ENCODE measurements at places on chromosomes 6 and 20.
A peak's percentile ranks its signal among the peaks of the same experiment; 100 is the strongest.

DNA sequence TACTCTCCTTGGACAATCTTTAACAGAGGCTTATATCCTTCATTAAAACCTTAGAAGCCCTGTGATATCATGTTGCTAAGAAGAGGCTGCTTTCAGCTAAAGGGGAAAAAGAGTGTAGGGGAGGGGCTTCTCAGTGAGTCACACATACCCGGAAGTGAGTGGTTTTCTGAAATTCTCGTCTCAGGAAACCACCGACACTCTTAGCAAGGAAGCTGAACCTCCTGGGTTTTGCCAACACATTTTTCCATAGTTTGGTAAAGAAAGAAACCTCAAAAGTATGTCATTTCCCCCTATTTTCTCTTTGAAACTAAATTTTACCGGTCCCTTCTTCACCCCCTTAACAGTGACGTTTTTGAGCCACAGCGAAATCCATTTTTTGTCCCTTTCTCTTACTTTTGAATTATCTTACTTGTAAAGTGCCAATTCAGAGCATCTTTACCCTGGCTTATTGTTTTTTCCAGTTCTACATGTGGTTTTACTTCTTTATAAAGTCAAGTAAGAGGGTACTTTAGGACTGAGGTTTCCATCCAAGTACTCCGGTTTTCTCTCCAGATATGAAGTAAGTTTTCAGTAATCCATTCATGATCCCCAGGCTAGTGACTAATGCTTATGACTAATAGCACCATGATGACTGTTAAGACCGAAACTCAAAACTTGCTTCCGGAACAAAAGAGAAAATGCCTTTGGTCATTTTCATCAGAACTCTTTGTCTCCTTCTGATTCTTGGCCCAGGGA, 219.3 kb downstream of the ARHGAP18 start:
- no peak for DNase-seq

DNA sequence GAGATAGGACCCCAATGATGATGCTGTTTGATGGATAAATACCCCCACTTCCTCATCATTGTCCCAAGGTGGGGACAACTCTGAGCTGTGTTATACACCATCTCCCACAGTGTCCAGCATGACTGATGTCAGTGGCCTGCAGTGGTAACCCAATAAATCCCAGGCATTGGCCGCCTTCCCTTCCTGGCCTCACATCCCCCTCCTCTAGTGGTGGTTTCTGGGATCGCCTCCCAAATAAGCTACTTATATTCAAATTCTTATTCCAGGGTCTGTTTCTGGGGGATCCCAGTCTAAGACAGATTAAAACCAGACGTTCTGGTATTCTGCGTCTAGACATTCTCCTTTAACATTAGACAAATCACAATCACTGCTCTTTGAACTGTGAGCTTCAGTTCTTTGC, 90.6 kb downstream of the SCP2D1 start:
- no peak for DNase-seq

GRCh38 chr20:1587781-1588532, 30.5 kb upstream of the SIRPD start:
- DNase-seq, result no peak

DNA sequence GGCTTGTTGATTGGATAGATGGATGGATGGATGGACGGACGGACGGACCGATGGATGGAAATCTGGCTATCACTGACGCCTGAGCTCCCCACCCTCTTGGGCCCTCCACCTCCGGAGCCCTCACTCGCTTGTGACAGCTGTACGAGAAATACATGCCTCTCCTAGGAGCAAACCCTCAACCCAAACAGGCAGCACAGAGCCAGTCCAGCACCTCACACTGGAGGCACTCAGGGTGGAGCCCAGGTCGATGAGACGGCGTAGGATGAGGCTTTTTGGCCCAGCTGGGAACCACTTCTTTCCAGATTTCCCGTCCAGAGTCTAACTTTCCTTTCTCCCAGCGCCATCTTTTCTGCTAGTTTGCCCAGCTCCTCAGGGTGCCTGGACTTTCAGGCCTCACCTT, 2.7 kb upstream of the LY6G5C start:
- DNase-seq, result no peak

DNA sequence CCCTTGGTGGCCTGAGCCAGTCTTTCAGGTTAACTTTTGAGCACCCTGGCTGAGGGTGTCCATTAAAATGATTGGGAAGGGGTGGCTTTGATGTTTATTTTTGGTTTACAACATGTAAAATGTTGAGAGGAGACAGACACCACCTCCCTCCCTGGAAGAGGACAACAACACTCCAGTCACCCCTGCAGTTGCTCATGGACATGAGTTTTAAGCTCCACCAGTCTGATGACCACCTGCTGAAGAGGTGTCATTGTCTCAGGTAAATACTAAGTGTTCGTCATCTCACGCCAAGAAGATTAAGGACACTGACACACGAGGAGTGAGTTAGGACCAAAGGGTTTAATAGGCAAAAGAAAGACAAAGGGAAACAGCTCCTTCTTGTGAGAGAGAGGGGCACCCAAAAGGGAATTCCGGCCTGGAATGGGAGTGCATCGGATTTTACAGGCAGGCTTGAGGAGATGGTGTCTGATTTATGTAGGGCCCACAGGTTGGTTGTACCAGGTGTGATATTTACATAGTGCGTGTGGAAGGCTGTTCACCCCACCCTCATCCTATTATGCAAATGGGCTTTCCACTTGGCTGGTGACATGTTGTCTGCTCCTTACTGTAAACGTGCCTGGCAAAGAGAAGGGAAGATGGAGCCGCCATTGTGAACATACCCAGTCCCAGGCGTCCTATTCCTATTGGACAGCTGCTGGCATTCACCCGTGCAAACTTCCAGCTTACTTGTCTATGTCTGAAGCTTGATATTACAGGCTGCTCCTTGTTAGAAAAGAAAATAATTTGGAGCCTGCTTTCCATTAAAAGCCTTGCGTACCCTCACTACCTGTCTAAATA, 6.6 kb downstream of the HLA-B start:
- no peak for DNase-seq

GRCh38 chr6:142846883-142847287, 98.1 kb downstream of the HIVEP2 start:
- peak; percentile 31 for DNase-seq

- DNase-seq, result no peak
These were observed 28.1 kb upstream of the EEF1E1 start for GRCh38 chr6:8130399-8130798.

- DNase-seq, result no peak
These were observed 75.3 kb downstream of the FAM83B start for GRCh38 chr6:54921891-54922290.

DNA sequence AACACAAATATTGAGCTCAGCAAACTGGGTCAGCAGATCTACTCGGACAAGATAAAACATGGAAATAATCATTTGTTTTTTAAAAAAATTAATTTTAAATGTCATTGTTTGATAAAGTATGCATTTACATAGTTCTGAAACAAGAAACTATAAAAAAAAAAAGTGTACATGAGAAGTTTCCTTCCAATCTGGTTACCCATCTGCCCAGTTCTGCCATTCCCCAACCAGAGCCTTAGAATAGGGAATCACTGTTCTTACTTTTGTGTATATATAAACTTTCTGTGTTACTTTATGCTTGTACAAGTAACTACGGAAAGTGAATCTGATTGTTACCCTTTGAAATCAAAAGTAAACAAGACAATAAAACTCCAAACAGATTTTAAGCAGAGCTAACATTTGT, 791.4 kb downstream of the HACE1 start:
- no peak for DNase-seq

- no peak for DNase-seq
These were observed 59.9 kb upstream of the SOX4 start for GRCh38 chr6:21533678-21534077.

DNA sequence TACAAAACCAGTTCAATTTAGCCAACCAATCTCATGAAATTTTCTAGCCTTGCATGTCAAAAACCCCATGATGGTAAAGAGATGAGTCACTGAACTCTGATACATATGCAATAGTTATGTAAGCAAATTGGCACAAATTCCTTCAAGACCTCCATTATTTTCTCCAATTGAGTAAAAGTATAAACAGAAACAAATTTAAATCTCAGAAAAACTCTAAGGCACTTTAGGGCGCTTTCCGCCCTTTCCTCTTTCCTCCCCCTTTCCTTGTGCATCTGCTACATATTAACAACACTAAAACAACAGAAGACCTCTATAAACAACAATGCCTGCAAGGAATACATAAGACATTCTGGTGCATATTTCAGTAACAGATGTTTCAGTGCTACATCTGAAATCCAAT, 48.5 kb downstream of the KIF13A start:
- no peak for DNase-seq

DNA sequence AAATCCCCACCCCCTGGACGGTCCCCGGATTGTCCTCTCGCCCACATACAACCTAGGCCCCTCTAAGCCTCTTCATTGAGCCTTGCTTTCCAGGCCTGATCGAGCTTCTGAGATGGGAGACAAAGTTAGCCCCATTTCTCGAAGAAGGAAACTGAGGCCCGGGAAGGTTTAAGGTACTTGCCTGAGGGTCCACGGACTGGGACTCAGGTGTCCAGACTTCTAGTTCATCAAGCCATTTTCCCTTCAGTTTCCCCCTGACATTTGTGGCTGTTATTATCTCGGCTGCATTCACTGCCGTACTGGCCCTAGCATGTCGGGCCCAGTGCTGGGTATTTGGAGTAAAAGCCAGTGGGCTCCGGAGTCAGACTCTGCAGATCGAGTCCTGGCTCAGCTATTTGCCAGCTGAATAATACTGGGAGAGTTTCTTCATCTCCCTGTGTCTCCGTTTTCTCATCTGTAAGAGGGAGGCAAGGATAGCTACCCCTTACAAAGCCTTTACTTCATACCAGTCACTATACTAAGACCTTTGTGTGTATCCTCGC, 633 bp downstream of the RPRD1B start:
- DNase-seq, result no peak

DNA sequence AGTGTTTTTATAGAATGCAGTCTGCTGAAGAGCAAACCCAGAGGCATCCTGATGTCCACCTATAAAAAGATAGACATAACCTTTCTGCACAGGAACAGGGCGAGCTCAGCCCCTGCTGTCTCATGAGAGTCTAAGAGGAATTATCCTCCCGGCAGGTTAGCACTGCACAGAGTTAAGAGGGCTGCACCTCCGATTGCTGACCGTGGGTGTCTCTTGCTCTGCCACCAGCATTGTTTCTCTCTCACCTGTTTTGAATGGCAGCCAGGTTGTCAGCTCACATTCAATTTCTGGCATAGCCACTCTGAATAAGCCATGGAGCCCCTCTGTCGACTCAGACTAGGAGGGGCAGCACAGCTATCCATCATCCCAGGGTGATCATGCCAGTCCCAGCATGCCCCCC, 211.2 kb downstream of the PHACTR1 start:
- DNase-seq, result no peak

GRCh38 chr20:36856195-36856594, 19.7 kb upstream of the TLDC2 start:
- DNase-seq, result no peak

GRCh38 chr20:37932919-37933318, 30.0 kb downstream of the VSTM2L start:
- DNase-seq, result no peak

GRCh38 chr6:105607636-105608621, 205.0 kb upstream of the PREP start:
- DNase-seq, result no peak

DNA sequence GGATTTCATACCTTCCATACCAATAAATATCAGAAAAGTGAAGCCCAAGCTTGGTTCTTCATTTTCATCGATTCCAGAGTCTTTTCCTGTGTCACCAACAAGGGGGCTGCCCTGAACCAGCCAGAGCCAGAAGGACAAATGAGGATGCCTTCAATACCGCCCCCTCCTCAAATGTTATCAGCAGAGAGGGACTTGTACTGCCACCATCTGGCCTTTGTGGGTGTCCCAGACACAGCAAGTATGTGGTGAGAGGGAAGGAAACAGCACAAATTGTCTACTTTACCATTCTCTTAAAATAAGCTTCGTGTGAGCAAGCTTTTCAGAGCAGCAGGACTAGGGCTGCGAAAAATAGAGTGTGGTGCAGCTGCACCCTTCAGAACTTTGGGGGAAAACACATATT, 165.3 kb downstream of the SOBP start:
- DNase-seq, result no peak

DNA sequence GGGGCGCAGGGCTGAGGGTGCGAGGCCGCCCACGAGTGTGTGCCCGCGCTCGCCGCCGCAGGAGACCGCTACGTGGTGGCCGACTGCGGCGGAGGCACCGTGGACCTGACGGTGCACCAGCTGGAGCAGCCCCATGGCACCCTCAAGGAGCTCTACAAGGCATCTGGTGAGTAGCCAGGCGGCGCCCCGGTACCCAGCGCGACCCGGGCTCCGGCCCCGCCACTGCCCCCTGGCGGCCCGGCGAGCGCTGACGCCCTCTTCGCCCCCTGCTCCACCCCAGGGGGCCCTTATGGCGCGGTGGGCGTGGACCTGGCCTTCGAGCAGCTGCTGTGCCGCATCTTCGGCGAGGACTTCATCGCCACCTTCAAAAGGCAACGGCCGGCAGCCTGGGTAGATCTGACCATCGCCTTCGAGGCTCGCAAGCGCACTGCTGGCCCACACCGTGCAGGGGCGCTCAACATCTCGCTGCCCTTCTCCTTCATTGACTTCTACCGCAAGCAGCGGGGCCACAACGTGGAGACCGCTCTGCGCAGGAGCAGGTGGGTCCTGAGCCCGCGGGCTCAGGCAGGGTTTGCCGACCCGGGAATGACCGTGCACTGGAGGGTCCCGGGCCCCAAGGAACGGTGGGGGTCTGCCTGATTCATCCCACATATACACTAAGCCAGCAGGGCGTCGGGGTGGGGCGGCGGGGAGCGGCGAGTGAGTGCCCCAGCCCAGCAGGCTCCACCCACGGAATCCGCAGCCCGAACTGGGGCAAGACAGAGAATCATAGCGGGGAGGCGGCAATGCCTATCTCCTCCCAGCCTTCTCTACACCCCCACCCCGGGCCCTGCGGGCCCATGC, 17.4 kb downstream of the HSPA12B start:
- no peak for DNase-seq

Measured in hypothalamus (tissue), 51 donors.